ENCODE measurements at places on chromosomes 5 and 9. TPM values are rescaled to one million over a fixed set of nuclear protein-coding genes. Genes with fewer than 3 reads are reported as not detected.

The PCDHA11 gene
- total RNA-seq: 0.08 TPM

The MCTP1 gene
- total RNA-seq: 39.8 TPM

The CCIN gene
- 0.13 TPM for total RNA-seq

The PCDHA9 gene
- 0.21 TPM for total RNA-seq
